ENCODE measurements at places on chromosomes 16 and 17.

DNA sequence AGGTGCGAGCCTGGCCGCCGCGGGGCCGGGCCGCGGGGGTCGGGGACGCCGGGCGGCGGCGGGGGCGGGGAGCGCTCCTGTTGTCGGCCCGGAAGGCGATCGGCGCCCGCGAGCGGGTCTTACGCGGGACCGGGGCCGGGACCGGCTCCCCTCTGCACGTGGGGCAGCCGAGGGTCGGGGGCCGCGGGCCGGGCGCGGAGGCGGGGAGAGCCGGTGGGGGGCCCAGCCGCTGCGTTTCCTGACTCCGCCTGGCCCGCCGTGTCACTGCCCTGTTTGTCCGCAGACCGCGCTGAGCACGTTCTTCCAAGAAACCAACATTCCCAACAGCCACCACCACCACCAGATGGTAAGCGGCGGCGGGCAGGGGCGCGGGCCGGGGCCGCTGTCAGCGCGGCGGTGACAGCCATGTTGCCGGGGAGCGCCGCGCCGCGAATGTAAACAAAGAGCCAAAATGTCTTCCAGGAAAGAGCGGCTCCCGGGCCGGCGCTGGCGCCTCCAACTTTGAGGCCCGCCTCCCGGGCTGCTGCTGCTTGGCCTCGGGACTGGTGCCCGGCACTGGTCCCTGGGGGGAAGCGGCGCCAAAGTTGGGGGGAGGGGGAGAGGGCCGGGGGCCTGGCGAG lies 586 bp downstream of the UBALD2 start:
- peak overlapping the region; percentile 97 for H3K4me3 ChIP-seq
- no peak for DNase-seq
- no peaks in the 10 kb centered on the region for H3K27me3 ChIP-seq
- peaks cover 49% of the 10 kb centered on the region for H3K4me1 ChIP-seq

GRCh38 chr16:83400234-83400633 lies 407.5 kb upstream of the HSBP1 start:
- DNase-seq: no peak
- no peaks in the 10 kb centered on the region for H3K27me3 ChIP-seq
- no peak overlapping the region for H3K4me3 ChIP-seq
- H3K27ac ChIP-seq: no peak overlapping the region
- peaks cover 23% of the 10 kb centered on the region for H3K4me1 ChIP-seq

- H3K27me3 ChIP-seq: no peaks in the 10 kb centered on the region
- H3K4me3 ChIP-seq: no peak overlapping the region
- H3K36me3 ChIP-seq: no peaks in the 10 kb centered on the region
- H3K27ac ChIP-seq: no peak overlapping the region
- DNase-seq: no peak
- peaks cover 70% of the 10 kb centered on the region for H3K4me1 ChIP-seq
Observed at GRCh38 chr17:29620271-29620670, 2.4 kb downstream of the CORO6 start.

DNA sequence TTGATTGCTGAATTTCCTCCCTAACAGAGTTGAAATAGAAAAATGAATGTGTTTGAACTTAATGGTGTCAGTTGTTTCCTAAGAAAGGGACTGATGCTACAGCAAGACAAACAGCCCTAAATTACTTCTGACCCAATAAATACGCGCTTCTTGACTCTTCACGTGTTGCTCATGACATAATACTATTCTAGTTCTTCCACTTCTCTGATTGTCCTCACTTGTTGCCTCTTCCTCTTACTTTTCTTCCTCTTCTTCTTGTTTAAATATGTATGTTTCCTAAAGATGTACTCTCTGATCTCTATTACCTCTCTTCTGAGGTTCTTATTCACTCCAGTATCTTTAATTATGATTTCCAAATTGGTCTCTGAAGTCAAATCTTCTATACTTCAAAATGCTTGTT lies 32.4 kb downstream of the RNF43 start:
- no peaks in the 10 kb centered on the region for H3K36me3 ChIP-seq
- no peak overlapping the region for H3K4me3 ChIP-seq
- no peak for DNase-seq
- H3K4me1 ChIP-seq: no peaks in the 10 kb centered on the region
- H3K27ac ChIP-seq: no peak overlapping the region

DNA sequence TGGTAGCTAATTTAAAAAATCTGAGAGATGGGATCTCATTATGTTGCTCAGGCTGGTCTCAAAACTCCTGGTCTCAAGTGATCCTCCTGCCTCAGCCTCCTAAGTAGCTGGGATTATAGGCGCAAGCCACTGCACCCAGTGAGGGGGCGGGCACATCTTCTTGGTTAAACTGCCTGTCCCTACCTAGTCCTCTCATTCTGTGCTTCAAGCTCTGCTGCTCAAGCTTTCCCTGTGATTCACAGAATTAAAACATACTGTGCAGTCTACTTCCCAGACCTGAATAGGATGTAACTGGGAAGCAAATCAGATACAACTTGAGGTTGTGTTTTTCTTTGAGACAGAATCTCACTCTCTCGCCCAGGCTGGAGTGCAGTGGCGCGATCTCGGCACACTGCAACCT lies 2.3 kb downstream of the MRPL38 start:
- no peaks in the 10 kb centered on the region for H3K27me3 ChIP-seq
- DNase-seq: no peak
- no peak overlapping the region for H3K27ac ChIP-seq
- H3K4me3 ChIP-seq: no peak overlapping the region
- H3K4me1 ChIP-seq: peaks cover 12% of the 10 kb centered on the region

DNA sequence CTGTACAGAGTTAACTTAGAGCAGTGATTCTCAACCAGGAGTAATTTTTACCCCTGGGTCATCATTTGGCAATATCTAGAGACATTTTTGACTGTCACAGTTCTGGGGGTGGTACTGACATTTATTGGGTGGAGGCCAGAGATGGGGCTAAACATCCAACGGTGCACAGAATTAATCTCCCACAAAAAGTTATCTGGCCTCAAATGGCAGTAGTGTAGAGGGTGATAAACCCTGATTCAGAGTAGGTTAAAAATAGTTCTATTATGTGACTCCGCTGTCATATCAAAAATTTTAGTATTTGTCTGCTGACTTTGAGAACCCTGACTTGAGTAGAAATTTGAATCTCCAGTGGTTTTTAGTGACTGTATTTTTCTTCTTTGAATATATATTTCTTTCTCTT lies 19.1 kb downstream of the VPS35L start:
- no peak overlapping the region for H3K4me3 ChIP-seq
- H3K36me3 ChIP-seq: peaks cover 36% of the 10 kb centered on the region
- DNase-seq: no peak
- H3K27ac ChIP-seq: no peak overlapping the region
- H3K27me3 ChIP-seq: no peaks in the 10 kb centered on the region
- no peaks in the 10 kb centered on the region for H3K4me1 ChIP-seq

GRCh38 chr17:51971121-51971520 lies 187.4 kb downstream of the CA10 start:
- H3K4me1 ChIP-seq: no peaks in the 10 kb centered on the region
- no peaks in the 10 kb centered on the region for H3K27me3 ChIP-seq
- H3K36me3 ChIP-seq: no peaks in the 10 kb centered on the region
- DNase-seq: no peak
- no peak overlapping the region for H3K27ac ChIP-seq

DNA sequence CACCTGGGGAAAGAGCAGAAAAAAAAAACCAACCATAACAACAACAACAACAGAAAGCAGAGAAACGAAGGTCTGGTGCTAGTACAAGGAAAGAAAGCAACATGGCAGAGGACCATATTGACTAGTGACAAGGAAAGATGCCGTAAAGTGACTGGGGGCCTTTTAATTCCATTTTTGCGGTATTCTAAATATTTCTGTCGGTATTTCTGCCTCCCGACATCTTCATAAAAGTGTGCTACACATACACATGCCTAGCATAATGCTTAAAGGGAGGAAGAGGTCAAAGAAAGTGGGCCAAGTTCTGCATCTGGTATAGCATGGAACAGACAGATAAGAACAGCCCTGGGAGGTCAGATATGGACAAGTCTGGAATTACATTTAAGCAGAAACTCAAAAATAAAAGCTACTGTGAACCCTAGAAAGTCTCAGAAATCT lies 19.5 kb upstream of the RNF43 start:
- no peak overlapping the region for H3K27ac ChIP-seq
- no peak for DNase-seq
- H3K27me3 ChIP-seq: no peaks in the 10 kb centered on the region
- no peaks in the 10 kb centered on the region for H3K4me1 ChIP-seq

DNA sequence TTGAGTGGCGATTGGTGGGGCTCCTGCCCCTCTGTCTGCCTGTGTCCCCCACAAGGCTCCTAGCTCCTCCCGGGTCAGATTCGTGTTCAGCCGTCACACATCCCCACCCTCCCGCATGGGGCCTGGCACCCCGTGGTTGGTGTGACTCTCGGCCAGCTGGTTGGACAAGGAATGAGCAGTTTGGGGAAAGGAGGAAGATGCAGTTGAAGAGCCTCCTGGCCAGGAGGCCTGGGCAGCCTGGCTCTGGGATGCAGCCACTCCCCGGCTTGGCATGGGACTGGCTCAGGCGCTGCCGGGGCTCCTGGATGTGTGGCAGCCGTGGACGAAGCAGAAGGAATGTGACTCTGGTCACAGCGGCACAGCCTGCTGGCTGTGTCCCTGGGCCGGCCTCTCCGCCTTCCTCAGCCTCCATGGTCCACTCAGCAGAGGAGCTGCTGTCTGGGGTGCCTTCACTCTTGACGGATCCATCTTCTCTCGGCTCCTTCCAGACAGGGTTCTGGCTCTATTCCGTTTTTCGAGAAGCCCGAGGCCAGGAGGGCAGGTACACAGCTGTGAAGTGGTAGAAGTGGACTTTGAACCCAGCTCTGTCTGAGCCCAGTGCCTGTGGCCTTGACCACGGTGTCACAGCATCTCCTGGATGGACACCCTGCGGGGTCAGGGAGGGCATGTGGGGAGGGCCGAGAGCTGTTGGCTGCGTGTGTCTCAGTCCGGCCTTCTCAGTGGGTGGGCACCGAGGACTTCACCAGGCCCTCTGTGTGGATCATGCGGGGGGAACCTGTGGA lies 2.1 kb downstream of the TRAF7 start:
- no peak overlapping the region for H3K4me3 ChIP-seq
- H3K4me1 ChIP-seq: peaks cover 70% of the 10 kb centered on the region
- no peak for DNase-seq
- no peaks in the 10 kb centered on the region for H3K36me3 ChIP-seq
- no peaks in the 10 kb centered on the region for H3K27me3 ChIP-seq
- peak overlapping the region; percentile 56 for H3K27ac ChIP-seq

GRCh38 chr16:54930005-54930868 lies at the start of gene IRX5:
TSS of gene IRX5 (plus strand) at chr16:54930865. CDS start at chr16:54931199, 334 bp downstream.
- peak within 1 kb of the TSS; percentile 86 for H3K27ac ChIP-seq
- no peaks in the 10 kb centered on the region for H3K36me3 ChIP-seq
- H3K4me3 ChIP-seq: peak within 1 kb of the TSS; percentile 83
- DNase-seq: peak; percentile 71
- H3K4me1 ChIP-seq: peaks cover 7% of the 10 kb centered on the region

GRCh38 chr16:52256310-52257078 lies 290.4 kb downstream of the TOX3 start:
- no peaks in the 10 kb centered on the region for H3K27me3 ChIP-seq

DNA sequence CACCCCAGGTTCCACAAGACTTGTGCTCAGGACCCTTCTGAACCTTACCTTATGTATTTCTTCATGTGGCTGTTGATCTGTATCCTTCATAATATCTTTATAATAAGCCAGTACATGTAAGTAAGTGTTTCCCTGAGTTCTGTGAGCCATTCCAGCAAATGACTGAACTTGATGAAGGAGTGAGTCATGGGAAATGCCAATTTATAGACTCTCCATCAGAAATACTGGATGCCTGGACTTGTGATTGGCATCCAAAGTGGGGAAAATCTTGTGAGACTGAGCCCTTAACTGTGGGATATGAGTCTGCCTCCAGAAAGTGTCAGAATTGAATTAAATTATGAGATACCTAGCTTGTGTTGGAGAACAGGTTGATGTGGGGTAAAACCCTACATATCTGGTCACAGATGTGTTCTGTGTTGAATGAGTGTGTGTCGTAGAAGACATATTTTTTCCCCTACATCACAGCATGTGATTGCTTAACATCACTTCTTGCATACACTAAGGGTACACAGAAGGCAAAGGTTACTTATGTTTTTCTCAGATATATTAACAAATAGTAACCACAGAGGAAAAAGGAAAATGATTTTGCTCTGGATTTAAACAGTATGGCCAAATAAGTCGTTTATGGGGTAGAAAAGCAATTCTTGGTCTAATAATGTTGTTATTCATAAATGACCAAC lies 70.2 kb upstream of the NETO2 start:
- no peak for DNase-seq
- no peaks in the 10 kb centered on the region for H3K27me3 ChIP-seq
- no peak overlapping the region for H3K27ac ChIP-seq
- peaks cover 14% of the 10 kb centered on the region for H3K36me3 ChIP-seq
- no peaks in the 10 kb centered on the region for H3K4me1 ChIP-seq

DNA sequence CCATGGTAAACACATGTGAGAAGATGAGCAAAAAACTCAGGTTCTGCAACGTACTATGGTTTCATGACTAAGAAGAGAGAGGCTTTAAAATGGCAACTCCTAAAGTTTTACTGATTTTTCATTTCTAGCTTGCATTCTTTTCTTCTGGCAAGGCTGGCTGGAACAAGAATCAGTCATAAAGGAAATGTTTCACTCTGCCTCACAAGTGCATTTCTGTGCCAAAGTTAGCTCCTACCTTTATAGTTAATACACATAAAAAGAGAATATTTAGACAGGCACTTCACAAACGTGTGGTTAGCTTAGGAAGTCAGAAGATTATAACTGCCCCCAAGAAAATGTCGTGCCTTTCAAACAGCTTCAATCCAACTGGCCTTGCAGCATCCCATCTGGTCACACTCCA lies 417.1 kb upstream of the CDH11 start:
- peaks cover 15% of the 10 kb centered on the region for H3K4me1 ChIP-seq
- no peak for DNase-seq
- H3K27ac ChIP-seq: peak overlapping the region; percentile 1
- no peaks in the 10 kb centered on the region for H3K27me3 ChIP-seq
- no peaks in the 10 kb centered on the region for H3K36me3 ChIP-seq

GRCh38 chr16:28863929-28864793 lies 518 bp downstream of the SH2B1 start:
- peaks cover 8% of the 10 kb centered on the region for H3K36me3 ChIP-seq
- no peaks in the 10 kb centered on the region for H3K27me3 ChIP-seq
- H3K4me1 ChIP-seq: peaks cover 25% of the 10 kb centered on the region
- H3K4me3 ChIP-seq: peak overlapping the region; percentile 99
- no peak for DNase-seq

DNA sequence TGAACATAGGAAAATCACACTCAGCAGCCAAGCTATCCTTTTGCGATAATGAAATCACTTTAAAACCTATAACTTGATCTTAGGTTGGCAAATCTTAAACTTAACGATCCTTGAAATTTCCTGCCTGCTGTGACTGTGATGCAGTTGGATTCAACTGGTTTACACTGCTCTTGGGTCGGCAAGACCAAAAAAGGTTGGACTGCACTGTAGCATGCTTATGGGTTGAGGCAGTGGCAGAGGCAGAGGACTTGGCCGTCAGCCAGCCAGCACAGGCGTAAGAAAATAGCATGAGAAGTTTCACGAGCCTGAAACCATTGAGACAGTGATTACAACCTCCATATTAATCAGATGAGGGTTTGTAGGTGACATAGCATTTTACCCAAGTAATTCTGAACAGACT lies 21.4 kb downstream of the WSB1 start:
- H3K4me3 ChIP-seq: no peak overlapping the region
- peaks cover 3% of the 10 kb centered on the region for H3K4me1 ChIP-seq
- H3K27me3 ChIP-seq: no peaks in the 10 kb centered on the region
- H3K27ac ChIP-seq: peak overlapping the region; percentile 77
- H3K36me3 ChIP-seq: peaks cover 41% of the 10 kb centered on the region

All from thoracic aorta (tissue), 2 donors.